Effector CD4-positive, alpha-beta T cell (primary cell): ENCODE measurements at places on chromosomes 1 and 21.

- DNase-seq: no peak
Observed at GRCh38 chr21:42061195-42061985, 9.7 kb upstream of the UMODL1 start.

DNA sequence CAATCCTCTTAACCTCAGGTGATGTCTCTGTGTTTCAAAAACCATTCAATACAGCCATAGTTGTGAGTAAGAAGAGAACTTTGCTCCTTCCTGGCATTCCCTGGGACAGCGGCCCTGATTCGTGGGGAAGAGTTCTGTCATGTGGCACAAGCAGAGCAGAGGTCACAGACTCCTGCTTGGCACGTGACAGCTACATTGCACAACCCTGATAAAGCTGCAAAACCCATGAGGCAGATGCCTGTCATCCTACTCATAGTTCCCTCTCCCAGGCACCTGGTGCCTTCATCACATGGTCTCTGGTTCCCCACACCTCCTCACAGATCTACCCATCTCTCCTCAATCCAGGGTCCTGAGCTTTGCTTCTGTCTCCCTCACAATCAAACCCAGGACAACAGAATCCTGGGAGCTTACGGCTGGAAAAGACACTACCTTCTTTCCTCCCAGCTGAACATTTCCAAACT is 70.8 kb downstream of the PLPP3 start:
- DNase-seq: no peak

- DNase-seq: no peak
Observed at GRCh38 chr1:8194481-8195227, 123.3 kb upstream of the SLC45A1 start.

GRCh38 chr1:74857676-74858075 is 124.7 kb downstream of the TYW3 start:
- no peak for DNase-seq

DNA sequence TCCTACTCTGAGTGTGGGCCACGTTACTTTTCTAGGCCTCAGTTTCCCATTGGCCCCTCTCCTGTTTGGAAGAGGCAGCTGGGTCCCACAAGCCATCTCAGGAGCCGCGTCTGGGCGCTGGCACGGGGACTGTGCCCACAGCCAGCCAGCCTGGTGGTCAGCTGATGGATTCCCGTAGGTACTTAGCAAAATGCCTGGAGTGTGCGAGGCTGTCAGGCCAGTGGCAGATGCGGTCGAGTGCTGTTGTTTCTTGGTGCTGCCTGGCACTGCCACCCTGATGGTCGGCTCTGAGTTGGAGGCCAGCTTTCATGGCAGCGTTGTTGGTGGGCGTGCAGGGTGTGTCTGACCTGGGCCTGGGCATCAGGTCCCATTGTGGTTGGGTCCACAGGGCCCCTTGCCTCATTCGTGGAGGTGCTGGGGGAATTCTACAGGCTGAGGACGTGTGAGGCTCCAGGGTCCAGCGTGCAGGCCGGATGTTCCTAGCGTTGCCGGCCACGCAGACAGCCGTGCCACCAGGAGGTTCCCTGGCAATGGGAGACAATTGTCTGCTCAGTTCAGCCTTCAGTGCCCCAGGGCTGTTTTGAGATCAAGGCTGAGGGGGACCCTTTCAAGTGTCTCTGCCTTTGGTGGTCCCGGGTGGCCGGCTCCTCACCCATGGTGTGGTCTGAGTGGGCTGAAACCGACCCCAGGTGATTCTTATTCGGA is 20.9 kb downstream of the SKI start:
- no peak for DNase-seq

DNA sequence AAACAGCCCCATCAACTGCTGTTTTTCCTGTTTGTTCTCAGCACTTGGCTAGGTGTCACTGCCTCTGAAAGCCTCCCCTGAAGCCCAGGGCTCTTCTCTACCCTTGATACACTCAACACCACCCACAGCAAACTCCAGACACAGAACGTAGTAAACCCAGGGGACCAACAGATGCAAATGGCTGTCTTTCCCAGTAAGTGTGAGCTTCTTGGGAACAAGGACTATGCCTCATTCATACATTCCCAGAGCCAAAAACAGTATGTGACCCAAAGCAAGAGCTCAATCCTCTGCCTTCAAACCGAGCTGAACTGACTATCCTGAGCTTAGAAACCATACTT is 4.4 kb downstream of the LBR start:
- no peak for DNase-seq

- no peak for DNase-seq
Observed at GRCh38 chr1:47190857-47191256, 1.0 kb upstream of the PDZK1IP1 start.

DNA sequence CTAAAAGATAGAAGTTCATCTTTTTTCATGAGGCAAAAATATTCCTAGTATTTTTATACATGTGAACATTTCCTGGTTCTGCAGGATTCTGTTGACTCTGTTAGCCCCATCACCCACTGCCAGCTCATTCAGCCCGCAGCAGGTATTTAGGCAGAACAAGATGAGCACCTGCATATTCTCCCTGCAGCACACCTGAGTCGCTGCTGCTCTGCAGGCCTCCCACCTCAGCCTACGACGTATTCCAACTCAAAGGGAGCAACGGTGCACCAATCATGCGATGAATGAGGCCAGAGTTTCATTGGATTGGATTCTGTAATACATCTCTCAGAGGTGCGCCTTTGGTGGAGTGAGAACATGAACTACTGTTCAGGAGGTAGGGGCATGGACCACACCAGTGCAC is 87.6 kb downstream of the CNIH3 start:
- DNase-seq: no peak

DNA sequence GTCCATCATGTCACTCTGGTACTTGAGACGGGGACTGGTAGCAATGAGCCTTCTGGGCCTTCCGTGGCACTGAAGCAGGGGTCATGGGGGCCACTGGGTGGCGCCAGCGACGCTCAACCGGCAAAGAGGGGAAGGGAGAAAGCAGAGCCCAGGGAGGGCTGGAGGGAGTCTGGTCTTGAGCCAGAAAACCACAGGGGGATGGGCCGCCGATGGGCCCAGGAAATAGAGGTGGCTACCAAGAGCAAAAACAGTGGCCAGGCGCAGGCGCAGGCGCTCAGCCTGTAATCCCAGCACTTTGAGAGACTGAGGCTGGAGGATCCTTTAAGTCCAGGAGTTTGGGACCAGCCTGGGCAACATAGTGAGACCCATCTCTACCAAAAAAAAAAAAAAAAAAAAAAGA is 21.8 kb downstream of the EXOC8 start:
- peak; percentile 8 for DNase-seq

DNA sequence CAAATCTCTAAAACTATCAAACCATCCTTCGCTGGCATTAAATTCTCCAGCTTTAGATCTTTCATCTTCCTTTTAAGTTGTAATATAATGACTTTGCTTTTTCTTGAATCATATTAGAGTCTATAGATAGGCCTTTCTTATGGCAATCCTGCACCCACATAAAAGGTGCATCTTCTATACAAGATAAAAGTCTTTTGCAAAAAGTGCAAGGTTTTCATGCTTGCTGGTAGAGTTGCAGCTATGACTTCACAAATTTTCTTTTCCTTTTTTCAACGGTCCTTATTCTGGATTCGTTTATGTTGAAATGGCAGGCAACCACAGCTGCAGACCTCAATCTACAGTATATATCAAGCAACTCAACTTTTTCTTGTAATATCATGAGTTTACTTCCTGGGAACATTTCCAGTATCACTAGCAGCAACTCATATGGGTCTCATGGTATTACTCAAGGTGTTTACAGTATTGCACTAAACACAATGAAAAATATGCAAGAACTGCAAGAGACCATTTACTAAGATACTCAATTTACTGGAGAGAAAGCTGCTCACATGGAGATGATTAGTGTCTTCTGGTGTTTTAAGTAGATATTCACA is 22.1 kb downstream of the OMA1 start:
- no peak for DNase-seq

DNA sequence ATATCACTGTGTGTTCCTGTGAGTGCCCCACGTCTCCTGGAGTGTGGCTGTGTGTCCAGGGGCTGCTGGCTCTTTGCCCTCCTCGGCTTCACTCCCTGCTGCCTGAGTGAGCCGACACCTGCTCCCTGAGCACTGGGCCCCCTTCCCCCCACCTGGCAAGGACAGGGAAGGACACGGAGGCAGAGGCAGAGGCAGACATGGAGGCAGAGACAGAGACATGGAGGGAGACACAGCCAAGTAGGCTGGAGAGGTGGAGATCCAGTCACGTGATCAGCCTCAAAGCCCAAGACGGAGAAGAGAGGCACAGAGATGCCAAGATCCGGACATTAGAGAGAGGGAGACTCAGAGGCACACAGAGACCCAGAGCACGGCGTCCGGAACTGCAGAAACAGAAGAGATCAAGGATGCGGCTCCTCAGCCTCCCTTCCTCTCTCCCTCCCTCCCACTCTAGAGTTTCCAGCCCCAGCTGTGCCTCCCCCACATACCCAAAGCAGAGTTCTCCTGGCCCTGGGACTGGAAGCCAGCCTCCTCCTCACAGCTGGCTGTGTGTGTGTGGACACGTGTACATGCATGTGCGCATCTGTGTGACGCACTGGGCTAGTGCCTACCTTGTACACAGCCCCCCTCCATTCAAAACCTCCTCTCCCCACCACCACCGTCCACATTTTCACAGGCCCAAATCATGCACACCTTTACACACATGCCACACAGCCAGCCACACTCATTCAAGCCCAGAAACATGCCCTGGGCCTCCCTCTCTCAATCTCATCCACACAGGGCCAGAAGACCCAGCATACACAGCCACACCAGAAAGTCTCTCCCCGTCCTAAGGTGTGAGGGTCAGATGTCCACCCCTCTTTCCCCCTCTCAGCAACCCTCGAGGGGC is 39.1 kb upstream of the WASF2 start:
- DNase-seq: no peak

DNA sequence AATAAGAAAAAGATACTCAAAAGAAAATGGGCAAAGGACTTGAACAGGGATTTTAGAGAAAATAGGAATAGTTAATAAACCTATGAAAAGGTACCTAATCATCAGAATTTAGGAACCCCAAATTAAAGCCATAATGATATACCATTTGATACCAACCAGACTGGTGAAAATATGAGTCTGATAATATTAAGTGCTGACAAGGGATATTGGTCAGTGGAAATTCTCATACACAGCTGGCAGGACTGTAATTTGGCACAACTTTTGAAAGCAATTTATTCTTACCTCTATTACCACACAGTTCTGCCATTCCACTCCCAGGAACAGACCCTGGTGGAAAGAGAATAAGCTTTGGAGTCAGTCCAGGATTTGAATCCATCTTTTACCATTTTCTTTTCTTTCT is 111.3 kb downstream of the KIF26B start:
- no peak for DNase-seq

DNA sequence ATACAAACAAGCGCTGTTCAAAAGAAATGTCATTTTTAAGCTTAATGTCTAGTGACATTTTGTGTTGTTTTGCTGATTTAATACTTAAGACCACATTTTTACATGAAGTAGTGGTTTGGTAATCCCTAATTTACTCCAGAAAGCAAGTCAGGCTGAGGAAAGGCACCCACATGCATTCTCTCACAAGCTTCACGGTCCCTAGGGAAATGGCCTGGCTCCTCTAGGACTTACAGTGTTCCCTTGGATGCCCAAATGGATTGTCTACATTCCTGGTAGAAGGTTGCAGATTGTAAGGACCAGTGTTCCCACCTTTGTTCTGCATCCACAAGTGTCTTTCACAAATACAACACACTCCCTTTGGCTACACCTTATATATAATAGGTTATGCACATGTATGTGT is 9.5 kb downstream of the GPSM2 start:
- DNase-seq: no peak

DNA sequence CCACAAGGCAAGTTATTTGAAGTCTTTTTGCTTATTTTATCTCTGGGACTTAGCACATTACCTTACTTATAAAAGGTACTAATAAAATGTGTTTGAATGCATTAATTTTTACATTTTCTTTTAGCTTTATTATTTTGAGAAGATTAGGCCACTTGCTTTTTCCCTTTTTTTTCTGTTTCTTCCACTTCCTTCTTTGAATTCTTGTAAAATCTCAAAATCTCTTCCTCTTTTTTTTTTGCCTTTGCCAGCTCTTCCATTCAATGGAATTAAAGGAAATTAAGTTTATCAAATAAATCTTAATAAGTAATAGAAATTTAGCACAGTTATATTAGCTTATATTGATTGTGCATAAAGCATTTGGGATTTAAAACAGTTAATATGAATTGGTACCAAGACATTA is 260.9 kb downstream of the SRGAP2C start:
- no peak for DNase-seq
